ENCODE measurements at places on chromosomes 4 and X.
A peak's percentile ranks its signal among the peaks of the same experiment; 100 is the strongest.

DNA sequence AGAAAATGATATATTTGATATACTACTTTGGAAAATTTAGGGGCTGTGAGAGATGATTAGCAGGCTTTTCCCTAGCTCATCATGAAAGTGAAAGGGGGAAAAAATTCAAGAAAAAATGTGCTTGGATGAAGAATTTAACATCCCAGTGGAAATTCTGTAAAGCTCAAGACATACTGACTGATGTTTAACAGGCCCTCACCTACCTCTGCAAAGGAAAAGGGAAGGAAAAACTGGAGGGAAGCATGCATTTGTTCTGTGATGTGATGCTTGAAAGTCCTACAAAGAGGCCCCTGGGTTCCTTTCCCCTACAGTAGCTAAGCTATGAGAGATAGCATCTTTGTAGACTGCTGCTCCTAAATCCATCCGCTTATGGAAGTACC, 364.1 kb downstream of the PDGFC start:
- DNase-seq, result no peak

- DNase-seq, result no peak
Measured at GRCh38 chr4:116357758-116358157, 727.6 kb downstream of the TRAM1L1 start.

- no peak for DNase-seq
Measured at GRCh38 chrX:41050359-41050758, 34.9 kb upstream of the USP9X start.

DNA sequence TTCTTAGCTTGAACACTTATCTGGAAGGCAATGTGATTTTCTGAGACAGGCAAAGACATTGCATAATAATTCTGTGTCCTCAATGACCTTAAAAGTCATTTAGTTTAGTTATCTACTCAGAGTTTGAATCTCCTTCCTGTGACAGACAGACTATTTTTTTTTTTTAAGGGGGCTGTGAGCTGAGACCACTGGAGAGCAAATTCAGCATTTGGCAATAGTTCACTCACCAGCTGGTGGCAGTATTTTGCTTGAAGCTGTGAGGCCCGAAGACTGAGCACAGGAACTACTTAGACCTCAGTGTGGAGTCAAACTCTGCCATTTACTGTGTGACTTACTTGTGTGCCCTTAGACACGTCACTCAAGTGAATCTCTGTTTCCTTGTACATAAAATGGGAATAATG, 22.9 kb upstream of the CPE start:
- no peak for DNase-seq

DNA sequence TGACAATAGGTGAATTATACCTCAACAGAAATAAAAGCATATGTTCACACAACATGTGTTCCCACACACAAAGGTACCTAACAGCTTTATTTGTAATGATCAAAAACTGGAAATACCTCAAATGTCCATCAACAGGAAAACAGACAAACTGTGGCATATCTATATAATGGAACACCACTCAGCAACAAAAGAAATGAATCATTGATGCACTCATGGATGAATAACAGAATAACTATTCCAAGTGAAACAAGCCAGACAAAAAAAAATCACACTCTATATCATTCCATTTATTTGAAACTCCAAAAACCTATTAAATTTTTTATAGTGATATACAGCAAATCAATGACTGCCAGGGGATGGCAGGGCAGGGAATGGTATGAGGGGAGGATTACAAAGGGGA, 148.1 kb downstream of the PLS3 start:
- DNase-seq, result no peak

- DNase-seq, result no peak
Measured at GRCh38 chr4:109432696-109433095, 919 bp upstream of the SEC24B start.

- no peak for DNase-seq
Measured at GRCh38 chr4:37431417-37431743, 186.8 kb downstream of the NWD2 start.

GRCh38 chr4:105194328-105195231, 47.9 kb downstream of the TET2 start:
- no peak for DNase-seq

GRCh38 chr4:83631066-83631465, 95.2 kb downstream of the GPAT3 start:
- DNase-seq, result no peak

GRCh38 chr4:139453041-139453370, 915 bp upstream of the RAB33B start:
- no peak for DNase-seq

DNA sequence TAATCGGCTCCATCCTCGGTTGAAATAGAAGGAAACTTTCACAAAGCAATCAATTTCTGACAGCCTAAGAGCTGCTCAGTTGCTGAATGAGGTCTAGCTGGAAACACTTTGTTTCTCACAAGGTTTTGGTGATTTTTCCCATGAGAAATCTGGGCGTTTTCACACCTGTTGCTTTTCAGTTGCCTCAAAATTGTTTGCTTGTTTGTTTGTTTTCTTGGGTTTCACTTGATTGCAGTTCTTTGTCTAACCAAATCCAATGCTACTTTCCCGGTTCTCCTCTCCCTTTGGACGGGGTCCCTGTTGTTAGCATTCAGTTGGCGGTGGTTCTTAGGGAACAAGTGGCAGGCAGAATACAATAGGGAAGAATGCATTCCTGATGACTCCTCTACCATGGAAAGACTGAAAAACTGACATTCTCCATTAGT, 135.5 kb downstream of the PALLD start:
- DNase-seq, result no peak

DNA sequence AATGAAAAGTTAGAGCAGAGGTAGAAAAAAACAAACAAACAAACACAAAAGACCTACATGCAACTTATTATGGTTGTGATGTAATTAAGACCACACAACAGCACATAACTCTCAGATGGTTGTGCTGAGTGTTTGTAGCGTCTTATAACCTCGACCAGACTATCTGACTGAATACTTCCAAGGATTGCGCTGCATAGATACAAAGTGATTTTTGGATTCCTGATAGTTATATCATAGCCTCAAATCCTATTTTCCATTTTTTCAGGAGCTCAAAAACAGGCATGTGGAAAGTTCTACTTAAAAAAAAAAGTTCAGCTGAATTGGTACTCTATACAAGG, 236.1 kb downstream of the SPRY1 start:
- no peak for DNase-seq

DNA sequence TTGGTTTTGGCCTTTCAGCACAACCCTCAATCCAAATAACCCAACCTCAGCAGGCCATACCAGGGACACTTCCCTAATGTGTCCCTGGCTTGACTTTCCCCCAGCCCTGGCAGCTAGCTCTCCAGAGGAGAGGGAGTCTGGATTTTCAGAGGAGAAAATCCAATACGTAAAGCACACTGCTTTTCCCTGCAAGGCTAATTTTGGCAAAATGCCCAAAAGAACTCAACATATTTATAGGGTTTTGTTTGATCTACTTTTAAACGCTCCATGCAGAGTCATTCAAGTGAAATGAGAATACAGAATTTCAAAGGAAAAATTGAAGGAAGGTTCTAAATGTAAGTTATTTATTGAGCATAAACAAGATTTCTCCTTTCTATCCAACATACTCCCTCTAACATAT, 167.2 kb downstream of the SH3KBP1 start:
- no peak for DNase-seq

- DNase-seq, result no peak
Measured at GRCh38 chr4:19857380-19857779, 394.3 kb upstream of the SLIT2 start.

- no peak for DNase-seq
Measured at GRCh38 chrX:123814343-123814742, 45.5 kb upstream of the XIAP start.

DNA sequence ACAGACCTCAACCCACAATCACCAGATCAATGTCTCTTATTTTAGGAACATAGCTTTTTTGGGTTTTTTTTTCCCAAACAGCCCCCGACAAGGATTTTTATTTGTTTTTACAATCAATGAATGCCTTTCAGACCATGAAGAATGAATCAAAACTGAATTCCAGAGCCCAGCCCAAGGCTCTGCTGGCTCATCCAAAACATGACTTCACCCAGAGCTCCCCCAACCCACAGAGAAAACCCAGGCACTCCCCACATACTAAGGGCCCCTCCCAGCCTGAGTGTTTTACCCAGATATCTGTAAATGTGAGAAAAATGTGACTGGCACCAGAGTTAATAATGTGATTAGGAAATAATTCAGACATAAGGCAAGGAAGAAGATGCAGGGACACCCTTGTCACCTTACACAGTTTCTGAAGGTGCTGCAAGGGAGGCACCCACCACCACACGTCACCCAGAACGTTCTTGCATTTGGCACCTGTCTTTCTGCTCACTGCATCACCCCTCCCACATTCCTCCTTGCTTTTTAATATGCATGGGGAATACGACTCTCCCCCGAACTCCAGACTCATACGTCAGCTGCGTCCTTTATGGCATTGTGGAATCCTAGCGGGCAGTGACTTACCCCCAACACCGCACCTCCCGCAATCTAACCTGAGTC, 47.8 kb upstream of the C4orf50 start:
- DNase-seq, result no peak

GRCh38 chrX:1422135-1422465, 30.2 kb upstream of the SLC25A6 start:
- DNase-seq, result no peak

DNA sequence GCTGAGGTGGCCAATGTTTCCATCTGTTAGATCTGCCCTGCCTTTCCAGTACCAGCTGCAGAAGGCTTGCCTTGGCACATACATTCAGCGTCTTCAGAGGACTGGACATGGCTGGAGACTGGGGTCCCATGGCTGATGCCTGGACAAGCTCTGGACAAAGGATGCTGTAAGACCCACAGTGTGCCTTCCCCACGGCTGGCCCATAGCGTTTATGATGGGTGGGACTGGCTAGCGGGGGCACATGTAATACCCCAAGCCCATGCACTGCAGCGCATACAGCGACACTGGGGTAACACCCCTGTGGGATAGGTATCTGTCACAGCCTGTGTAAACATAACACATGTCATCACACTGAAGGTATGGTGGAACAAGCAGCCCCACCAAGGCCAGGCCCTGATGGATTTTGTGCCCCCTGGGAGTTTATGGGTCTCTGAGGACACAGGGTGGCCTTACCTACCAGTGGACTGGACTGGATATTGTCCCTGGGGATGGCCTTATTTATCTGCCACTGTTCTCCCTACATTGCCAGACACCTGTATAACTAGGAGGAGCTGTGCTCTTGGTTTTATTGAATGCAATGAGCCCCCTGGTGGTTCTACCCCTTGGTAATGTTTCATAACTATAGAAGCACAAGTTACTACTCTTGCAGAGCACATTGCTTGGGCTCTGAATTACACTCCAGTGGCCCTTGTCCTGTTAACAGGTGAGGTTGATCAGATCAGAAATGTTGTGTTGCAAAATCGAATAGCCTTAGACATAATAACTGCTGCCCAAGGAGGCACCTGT, 34.3 kb upstream of the TACR3 start:
- no peak for DNase-seq

- no peak for DNase-seq
Measured at GRCh38 chrX:40449396-40449795, 131.4 kb upstream of the ATP6AP2 start.

GRCh38 chr4:151865312-151865711, 104.5 kb upstream of the GATB start:
- no peak for DNase-seq

GRCh38 chrX:39513836-39514235, 583.9 kb downstream of the BCOR start:
- DNase-seq, result no peak

- DNase-seq, result peak; percentile 64
Measured at GRCh38 chr4:38663801-38664705, at the start of gene KLF3. KLF3 (plus strand) TSS chr4:38664199; CDS start chr4:38680626, 16,427 bp downstream.

DNA sequence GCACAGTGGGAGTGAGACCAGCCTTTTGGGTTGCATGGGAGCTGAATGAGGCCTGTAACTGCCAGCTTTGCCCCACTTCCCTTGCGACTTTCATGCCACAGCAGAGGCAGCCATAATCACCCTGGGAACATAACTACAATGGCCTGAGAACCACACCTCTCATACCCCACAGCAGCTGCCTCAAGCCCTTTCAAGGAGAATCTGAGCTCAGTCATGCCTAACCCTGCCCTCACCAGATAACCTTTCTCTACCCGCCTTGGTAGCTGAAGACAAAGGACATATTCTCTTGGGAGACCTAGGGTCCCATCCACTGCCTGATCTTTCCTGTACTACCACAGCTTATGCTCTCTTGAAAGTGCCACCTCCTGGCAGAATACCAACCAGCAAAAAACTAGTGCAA, 599.9 kb upstream of the IGFBP7 start:
- DNase-seq, result no peak
